ENCODE measurements at places on chromosomes 6 and 20.

DNA sequence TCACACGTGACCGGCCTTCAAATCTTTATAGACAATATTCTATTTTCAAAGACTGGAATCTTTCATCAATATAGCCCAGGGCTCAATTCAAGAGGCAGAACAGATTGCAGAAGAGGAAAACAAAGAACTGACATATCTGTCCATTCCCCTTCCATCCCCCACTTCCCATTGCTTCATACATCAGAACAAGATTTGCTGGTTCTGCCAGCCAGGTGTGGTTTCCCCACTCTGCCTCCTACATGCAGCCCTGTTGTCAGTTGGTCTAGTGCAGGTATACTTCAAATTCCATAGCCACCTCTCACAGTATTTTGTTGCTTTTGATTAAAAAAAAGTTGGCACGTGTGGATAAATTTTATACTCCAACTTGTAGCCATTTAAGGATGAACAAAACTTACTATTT, 174.9 kb downstream of the CD109 start:
- DNase-seq, result no peak

GRCh38 chr20:17664025-17664633, 17.9 kb downstream of the RRBP1 start:
- no peak for DNase-seq

DNA sequence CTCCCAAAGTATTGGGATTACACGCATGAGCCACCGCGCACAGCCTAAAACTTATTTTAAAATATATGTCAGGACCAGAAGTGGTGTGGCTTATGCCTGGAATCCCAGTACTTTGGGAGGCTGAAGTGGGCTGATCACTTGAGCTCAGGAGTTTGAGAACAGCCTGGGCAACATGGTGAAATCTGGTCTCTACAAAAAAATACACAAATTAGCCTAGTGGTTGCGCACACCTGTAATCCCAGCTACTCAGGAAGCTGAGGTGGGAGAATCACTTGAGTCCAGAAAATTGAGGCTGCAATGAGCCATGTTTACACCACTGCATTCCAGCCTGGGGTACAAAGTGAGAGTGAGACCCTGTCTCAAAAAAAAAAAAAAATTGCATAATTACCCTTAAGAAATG, 13.7 kb downstream of the PXT1 start:
- DNase-seq, result no peak

- DNase-seq, result no peak
Observed at GRCh38 chr6:25054469-25054868, 118.7 kb upstream of the RIPOR2 start.

GRCh38 chr20:431012-431904, 23.2 kb downstream of the RBCK1 start:
- DNase-seq, result no peak

DNA sequence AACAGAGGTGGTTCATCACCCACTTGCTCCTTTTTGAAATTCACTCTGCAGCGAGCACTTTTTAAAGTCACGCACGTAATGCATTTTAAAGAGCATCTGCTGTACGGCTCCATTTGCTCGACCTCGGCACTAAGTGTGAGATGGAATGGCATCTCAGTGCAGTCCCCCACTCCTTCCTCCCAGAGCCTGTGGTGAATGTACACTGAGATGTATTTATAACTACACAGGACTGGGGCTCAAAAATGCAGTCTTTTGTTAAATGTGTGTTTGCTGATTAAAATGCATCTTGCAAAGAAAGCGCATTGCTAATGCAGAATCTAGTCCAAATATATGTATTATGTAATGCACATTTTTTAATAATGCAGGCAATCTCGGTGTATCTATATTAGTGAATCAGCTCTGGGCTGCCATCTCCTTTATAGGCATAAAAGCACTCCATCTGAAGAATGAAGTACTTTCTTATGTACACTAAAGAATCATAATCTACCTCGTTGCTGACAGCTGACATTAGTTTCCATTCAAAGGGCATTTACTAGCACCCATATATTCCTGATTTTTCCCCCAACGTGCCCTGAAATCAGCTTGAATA, 14.0 kb downstream of the GNAS-AS1 start:
- DNase-seq, result no peak

- DNase-seq, result no peak
Observed at GRCh38 chr6:69128411-69128810, 493.3 kb downstream of the ADGRB3 start.

DNA sequence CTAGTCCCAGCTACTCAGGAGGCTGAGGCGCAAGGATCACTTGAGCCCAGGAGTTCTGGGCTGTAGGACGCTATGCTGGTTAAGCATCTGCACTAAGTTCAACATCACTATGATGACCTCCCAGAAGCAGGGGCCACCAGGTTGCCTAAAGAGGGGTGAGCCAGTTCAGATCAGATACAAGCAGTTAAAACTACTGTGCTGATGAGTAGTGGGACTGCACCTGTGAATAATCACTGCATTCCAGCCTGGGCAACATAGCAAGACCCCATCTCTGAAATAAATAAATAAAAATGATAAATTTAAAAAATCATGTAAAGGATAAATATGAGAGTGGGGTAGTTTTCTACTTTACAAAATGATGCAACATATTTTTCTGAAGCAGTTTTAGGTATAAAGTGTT, 106.5 kb downstream of the TMEM170B start:
- DNase-seq, result no peak

DNA sequence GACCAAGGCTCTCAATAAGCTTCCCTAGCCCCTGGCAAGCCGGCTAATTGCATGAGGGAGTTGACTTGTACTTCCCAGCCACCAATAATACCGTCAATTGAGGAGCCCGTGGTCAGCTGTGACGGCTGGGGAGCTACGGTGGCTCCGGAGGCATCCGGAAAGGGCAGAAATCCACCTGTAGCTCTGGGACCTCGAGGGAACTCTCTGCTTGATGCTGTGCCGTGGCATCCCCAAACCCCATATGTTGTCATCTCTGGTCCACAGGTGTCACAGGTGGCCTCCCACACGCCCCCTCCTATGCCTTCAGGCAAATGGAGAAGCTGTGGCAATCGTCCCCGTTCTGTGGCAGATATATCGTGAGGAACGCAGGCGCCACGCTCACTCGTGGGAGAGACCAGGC, 5.5 kb upstream of the KCNQ2 start:
- DNase-seq, result no peak

DNA sequence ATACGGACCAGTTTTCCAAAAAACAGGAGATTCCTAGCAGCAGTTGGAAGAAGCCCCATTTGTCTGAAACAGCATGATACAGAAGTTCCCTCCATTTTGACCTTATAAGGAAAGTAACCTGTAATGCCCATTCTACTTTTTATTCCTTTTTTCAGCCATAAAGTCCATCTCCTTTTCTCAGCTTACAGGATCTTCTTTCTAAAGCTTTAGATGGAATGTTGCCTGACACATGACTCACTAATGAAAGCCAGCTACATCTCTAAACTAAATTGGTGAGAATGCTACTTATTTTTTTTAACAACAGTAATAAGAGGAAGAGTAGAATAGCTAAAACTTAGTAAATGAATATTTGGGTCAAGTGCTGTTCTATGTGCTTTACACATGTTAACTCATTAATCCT, 234.1 kb downstream of the CDH26 start:
- no peak for DNase-seq

- DNase-seq, result no peak
Observed at GRCh38 chr6:138258991-138259390, 40.7 kb upstream of the PBOV1 start.
